ENCODE measurements at places on chromosomes 3 and 15. TPM values are rescaled to one million over a fixed set of nuclear protein-coding genes. Genes with fewer than 3 reads are reported as not detected.

The SNTN gene
- not detected for total RNA-seq

The ECE2 gene
- total RNA-seq, result not detected

The SEMA5B gene
- 8.4 TPM for total RNA-seq

The BSN gene
- under 0.01 TPM for total RNA-seq

The TRH gene
- total RNA-seq, result 0.52 TPM

The ENTPD3 gene
- total RNA-seq, result 1.6 TPM

The ROBO1 gene
- 20.4 TPM for total RNA-seq

The LMAN1L gene
- not detected for total RNA-seq

The PLA2G4D gene
- not detected for total RNA-seq

The GPR87 gene
- total RNA-seq, result not detected

The FBXO40 gene
- total RNA-seq, result 4.2 TPM

The FAM174B gene
- 8.4 TPM for total RNA-seq

The GBE1 gene
- 26.1 TPM for total RNA-seq

The PIERCE2 gene
- total RNA-seq, result 0.52 TPM

The LSAMP gene
- 3.7 TPM for total RNA-seq

The CD276 gene
- 40.7 TPM for total RNA-seq

The RFT1 gene
- 8.4 TPM for total RNA-seq

The MUC20 gene
- total RNA-seq, result 1.0 TPM

The MUC13 gene
- not detected for total RNA-seq

The FGD5 gene
- total RNA-seq, result 15.7 TPM

The AHSG gene
- total RNA-seq, result 0.52 TPM

The SCN11A gene
- total RNA-seq, result 2.6 TPM

The CLDN16 gene
- total RNA-seq, result under 0.01 TPM

The ANKDD1A gene
- 2.6 TPM for total RNA-seq

The TM4SF4 gene
- not detected for total RNA-seq

The KCNMB2 gene
- 11.5 TPM for total RNA-seq

The SAXO2 gene
- 0.52 TPM for total RNA-seq

The SLC9A9 gene
- total RNA-seq, result 20.4 TPM

The FOXL2 gene
- not detected for total RNA-seq

The NMNAT3 gene
- 4.2 TPM for total RNA-seq

The GOLGA8J gene
- not detected for total RNA-seq

The GOLGA8R gene
- total RNA-seq, result 3.1 TPM

The GHSR gene
- total RNA-seq, result not detected

The SPINT1 gene
- total RNA-seq, result under 0.01 TPM

The SGO1 gene
- total RNA-seq, result 2.6 TPM

The PRSS50 gene
- total RNA-seq, result not detected

The RSL24D1 gene
- total RNA-seq, result 69.4 TPM

The CADPS gene
- 1.0 TPM for total RNA-seq

The INAFM2 gene
- 11.5 TPM for total RNA-seq

The SOX14 gene
- total RNA-seq, result not detected

The HESX1 gene
- total RNA-seq, result not detected

The RTP1 gene
- total RNA-seq, result not detected

The TMC3 gene
- total RNA-seq, result not detected

The PDCD7 gene
- 11.5 TPM for total RNA-seq

The GOLGA6A gene
- total RNA-seq, result 1.0 TPM

The CHRM5 gene
- total RNA-seq, result not detected

The NR1I2 gene
- total RNA-seq, result under 0.01 TPM

The CPNE9 gene
- 0.52 TPM for total RNA-seq

The BTBD1 gene
- total RNA-seq, result 99.7 TPM

The PRTG gene
- total RNA-seq, result 4.7 TPM

The LCMT2 gene
- total RNA-seq, result 5.7 TPM

The EPHB1 gene
- 5.7 TPM for total RNA-seq

The TTLL13 gene
- total RNA-seq, result not detected

The CHRD gene
- total RNA-seq, result 14.1 TPM

The A4GNT gene
- not detected for total RNA-seq

All from skeletal muscle tissue (tissue), 5 donors.